Activated naive CD4-positive, alpha-beta T cell (primary cell): ENCODE measurements at places on chromosomes 11 and 22.

DNA sequence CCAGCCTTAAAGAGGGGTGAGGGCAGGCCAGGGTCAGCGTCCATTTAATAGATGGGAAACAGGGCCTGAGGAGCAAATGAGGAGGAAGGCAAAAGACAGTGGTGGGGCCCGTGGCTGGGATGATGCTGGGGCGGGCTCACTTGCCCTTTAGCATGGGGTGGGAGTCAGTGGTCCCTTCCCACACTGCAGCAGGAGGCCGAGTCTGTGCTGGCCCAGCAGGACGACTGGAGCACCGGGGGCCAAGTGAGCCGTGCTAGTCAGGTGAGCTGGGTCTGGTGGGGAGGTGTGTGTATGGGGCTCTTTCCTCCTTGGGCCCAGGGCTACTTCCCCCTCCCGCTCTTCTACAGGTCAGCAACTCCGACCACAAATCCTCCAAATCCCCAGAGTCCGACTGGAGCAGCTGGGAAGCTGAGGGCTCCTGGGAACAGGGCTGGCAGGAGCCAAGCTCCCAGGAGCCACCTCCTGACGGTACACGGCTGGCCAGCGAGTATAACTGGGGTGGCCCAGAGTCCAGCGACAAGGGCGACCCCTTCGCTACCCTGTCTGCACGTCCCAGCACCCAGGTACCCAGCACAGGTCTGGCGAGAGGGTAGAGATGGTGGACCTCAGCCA lies 12.8 kb downstream of the SCYL1 start:
- DNase-seq = no peak

GRCh38 chr11:10784232-10785145 lies 24.2 kb downstream of the EIF4G2 start:
- DNase-seq = no peak

GRCh38 chr11:36930256-36930655 lies 332.2 kb upstream of the RAG2 start:
- no peak for DNase-seq

- no peak for DNase-seq
Observed at GRCh38 chr11:113504071-113504470, 28.9 kb upstream of the DRD2 start.

DNA sequence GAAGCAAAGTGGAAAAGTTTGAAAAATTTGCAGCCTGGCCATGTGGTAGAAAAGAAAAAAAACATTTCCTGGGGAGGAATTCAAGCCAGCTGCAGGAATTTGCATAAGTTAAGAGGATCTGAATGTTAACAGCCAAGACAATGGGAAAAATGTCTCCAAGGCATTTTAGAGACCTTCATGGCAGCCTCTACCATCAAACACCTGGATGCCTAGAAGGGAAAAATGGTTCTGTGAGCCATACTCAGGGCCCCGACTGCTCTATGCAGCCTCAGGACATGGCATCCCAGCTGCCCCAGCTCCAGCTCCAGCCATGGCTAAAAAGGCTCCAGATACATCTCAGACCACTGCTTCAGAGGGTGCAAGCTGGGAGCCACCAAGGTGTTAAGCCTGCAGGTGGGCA lies 149.1 kb upstream of the SOX6 start:
- no peak for DNase-seq

GRCh38 chr11:8061555-8062428 lies 19.2 kb upstream of the TUB start:
- no peak for DNase-seq

DNA sequence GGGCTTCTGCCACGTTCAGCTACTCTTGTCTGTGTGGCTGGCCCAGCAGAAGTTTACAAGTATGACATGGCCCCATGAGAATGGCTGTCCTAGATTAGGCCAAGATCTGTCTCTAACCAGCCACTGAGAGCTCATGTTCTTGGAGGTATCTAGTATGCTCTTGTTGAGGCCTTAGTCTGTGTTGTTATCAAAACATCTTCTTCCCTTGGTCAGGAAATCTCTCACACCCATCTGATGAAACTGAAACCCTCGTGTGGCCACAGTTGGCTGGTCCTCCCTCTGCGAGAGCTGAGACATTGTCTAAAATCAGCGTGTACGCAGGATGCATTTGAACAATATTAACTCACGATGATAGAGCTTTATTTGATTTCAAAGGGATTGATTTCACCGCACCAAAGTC lies 109.0 kb upstream of the NNMT start:
- DNase-seq = no peak

- no peak for DNase-seq
Observed at GRCh38 chr22:21067075-21067900, 21.5 kb downstream of the LRRC74B start.

GRCh38 chr11:76240161-76240540 lies 33.8 kb upstream of the WNT11 start:
- no peak for DNase-seq

DNA sequence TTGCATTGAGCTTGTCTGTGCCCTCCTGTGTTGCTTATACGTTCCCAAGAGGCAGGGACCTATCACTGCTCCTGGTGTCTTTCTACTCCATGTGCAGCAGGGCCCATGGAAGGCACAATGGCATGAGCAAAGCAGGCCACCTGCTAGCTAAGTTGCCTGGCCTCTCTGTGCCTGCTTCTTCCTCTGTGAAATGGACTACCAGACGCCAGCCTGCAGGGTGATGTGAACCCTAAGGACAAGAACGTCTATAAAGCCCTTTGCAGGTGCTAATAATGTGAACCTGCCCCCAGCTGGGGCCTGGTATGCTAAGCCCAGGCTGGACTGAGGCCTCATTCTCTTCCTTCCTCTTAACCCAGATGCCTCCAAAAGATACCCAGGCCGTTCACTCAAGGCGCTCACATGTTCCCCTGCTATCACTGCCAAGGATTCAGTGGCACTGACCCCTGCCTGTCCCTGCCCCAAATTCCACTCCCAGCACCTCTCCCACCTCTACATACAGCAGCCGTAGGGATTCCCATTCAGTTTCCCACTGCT lies 4.0 kb downstream of the GUCD1 start:
- no peak for DNase-seq

- DNase-seq = no peak
Observed at GRCh38 chr11:14480716-14481115, 18.9 kb downstream of the COPB1 start.

DNA sequence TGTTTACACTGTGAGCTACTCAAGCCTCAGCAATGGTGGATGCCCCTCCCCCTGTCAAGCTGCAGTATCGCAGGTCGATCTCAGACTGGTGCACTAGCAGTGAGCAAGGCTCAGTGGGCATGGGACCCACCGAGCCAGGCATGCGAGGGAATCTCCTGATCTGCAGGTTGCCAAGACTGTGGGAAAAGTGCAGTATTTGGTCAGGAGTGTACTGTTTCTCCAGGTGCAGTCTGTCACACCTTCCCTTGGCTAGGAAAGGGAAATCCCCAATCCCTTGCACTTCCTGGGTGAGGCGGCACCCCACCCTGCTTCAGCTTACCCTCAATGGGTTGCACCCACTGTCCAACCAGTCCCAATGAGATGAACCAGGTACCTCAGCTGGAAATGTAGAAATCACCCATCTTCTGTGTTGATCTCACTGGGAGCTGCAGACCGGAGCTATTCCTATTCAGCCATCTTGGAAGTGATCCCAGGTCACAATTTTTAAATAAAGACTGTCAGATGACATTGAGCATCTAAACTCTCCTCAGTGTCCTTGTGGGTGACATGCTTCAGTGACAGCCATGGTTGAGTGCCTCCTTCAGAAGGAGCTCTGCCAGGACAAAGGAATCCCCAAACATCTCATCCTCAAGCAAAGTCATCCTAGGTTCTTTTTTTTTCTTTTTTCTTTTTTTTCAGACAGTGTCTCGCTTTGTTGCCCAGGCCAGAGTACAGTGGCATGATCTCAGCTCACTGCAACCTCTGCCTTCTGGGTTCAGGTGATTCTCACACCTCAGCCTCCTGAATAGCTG lies 10.8 kb downstream of the SLC22A24 start:
- no peak for DNase-seq

DNA sequence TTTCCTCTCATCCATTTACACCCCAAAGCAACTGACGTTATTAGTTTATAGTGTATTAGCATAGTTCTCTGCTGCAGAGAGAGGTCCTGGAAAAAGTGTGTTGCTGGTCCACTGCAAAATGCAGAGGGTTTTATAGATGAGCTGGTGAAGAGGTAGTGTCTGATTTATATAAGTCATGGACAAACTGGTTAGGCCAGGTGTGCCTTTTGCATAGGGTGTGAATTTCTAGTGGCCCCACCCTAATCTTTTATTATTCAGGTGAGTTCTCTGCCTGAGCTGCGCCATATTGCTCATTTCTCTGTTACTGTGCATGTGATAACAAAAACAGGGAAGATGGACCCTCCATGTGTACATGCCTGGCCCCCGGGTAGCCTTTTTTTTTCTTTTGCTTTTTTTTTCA lies 43.1 kb upstream of the TRIM77 start:
- DNase-seq = no peak

DNA sequence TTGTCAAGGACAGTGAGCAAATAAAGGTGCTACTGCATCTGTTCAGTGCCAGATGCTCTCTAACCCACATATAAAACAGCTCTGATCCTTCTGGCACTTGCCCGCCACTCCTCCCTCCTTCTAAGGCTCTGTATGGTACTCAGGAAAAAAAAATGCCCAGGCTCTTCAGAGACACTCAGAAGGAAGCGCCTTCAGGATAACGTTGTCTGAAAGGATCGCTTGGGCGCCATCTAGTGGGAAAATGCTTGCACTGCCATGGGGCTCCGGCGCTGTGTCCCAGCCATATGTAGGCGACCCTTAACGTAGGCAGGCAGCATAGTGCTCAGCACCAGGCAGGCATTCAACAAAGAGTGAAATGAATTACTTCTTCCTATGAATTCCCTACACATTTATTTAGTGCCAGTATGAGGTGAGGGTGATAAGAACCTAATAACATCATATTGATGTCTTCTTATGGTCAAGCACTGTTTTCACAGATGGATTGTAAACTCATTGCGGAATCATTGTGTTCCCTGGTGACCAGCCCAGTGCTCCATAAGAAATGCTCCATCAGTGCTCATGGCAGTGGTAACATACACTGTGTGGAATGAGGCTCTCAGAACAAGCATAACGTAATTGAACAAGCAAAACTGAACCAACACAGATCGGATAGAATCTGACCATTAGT lies 39.6 kb downstream of the PAMR1 start:
- DNase-seq = peak; percentile 60

GRCh38 chr22:17339095-17339693 lies 30.1 kb upstream of the CECR2 start:
- no peak for DNase-seq

DNA sequence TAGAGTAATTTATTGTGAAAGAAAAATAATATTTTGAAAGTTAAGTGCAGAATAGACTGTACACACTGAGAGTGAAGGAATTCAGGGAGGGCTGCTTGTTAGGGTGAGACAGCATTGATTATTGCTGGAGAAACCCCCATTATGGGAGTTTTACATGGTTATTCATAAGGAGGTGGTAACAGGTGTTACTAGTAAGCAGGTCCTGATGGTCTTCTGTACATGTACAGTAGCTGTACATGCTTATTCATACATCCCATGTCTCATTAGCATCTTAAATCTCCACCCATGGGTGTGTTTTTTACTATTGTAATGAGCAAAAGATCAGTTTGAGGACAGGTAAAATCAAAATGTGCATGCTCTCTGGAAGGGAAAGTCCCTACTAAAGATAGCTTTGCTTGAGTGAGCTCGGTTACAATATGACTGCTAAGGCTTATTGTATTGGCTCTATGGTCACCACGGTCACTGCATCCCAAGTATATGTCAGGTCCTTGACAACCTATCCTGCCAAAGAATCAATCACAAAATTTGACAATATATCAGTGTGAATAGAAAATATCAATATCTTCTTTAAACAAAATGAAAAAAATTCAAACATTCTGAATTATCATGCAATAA lies 6.2 kb downstream of the KDM4F start:
- no peak for DNase-seq

GRCh38 chr11:65213322-65214211 lies 31.8 kb downstream of the CAPN1 start:
- no peak for DNase-seq

DNA sequence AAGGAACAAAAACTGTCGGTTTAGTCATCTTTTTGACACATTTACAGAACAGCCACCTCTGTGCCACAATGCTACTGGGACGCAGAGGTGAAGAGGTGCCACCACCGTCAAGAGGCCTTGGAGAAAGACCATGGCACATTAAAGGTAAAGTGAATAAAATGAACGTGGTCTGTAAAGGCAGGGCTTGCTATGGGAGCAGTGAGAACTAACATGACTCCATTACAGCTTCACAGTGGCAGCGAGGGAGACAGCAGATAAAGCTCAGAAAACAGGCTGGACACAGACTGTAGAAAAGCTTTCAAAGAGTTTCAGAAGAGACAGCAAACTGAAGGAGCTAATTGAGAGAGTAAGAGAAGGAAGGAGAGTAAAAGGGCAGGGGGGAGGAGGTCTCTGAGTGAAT lies 102.9 kb downstream of the GAB2 start:
- DNase-seq = no peak

DNA sequence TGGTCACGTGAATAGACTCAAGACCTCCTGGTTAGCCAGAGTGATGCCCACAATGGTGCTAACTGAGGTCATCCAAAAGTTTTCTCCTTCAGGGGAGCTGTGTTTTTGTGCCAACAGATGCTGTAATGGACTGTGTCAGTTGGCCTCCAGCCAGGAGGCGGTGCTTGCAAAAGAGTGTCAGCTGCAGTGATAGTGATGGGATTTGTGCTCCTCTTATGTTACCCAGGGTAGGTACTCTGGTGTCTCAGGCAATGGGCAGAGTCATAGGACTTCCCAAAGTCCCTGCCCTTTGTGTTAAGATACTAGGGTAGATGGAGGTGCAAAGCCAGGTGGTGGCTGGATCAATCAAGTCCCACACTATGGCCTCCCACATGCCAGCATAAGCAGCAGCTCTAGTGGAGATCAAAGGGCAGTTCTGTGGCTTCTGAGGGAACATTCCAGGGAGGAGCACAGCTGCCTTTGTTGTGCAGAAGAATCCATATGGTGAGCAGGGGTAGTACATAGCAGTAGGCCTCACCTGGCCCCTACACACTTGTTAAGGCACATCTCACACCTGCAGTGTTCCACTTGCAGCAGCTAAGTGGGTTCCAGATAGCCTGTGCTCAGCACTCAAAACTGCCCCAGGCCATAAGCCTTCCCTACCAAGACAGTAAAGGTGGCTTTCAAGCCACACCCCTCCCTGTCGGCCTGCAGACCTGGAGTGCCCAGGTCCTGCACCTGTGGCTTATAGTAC lies 9.4 kb upstream of the FANCF start:
- DNase-seq = no peak
